Lung (tissue), 17 donors: ENCODE measurements at places on chromosomes 5 and 9. TPM values are rescaled to one million over a fixed set of nuclear protein-coding genes. Genes with fewer than 3 reads are reported as not detected.

Gene FBN2
- 13.1 TPM for total RNA-seq

Gene OCLN
- total RNA-seq: 129 TPM

Gene HRCT1
- 14.1 TPM for total RNA-seq

Gene C5orf63
- total RNA-seq: 9.6 TPM

Gene PRR7
- 7.2 TPM for total RNA-seq

Gene NTRK2
- 14.4 TPM for total RNA-seq
